ENCODE measurements at places on chromosomes 3 and 15.

GRCh38 chr15:62875626-62876021 lies 166.9 kb upstream of the TPM1 start:
- DNase-seq: no peak

DNA sequence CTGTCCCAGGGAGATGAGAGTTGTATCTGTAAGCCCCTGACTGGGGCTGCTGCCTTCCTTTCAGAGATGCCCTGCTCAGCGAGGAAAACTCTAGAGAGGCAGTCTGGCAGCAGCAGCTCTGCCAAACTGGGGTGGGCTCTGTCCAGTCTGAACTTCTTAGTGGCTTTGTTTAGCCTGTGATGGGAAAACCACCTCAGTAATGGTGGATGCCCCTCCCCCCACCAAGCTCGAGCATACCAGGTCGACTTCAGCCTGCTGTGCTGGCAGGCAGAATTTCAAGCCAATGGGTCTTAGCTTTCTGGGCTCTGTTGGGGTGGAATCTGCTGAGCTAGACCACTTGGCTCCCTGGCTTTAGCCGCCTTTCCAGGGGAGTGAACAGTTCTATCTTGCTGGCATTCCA lies 218.3 kb downstream of the TUSC7 start:
- DNase-seq: no peak

DNA sequence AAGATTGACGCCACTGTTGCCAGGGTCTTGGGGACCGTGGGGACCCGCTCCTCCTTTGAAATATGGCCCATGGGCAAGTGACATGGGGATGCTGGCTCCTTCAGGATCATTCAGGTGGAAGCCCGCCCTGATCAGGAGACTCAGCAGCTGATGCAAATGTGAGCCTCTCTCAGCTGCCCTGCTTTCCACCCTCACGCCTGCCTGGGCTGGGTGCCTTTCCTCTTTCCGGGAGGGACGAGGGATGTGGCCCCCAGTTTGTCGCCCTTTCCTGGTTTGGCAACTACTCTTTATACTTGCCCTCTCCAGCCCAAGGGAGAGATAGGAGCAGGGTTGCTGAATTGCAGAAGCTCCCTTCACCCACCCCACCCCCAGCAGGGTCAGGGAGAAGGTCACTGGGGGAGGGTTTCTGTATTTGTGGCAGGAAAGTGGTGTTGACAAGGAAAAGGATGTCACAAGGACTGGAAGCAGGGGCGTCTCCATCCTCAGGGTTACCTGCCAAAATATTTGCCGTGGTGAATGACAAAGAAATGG lies 21.8 kb downstream of the DNASE1L3 start:
- no peak for DNase-seq

- DNase-seq: no peak
These were observed at the start of gene CGNL1 for GRCh38 chr15:57375827-57376695. Gene CGNL1 (plus strand): TSS chr15:57376505. CDS start chr15:57438000, 61,495 bp downstream.

DNA sequence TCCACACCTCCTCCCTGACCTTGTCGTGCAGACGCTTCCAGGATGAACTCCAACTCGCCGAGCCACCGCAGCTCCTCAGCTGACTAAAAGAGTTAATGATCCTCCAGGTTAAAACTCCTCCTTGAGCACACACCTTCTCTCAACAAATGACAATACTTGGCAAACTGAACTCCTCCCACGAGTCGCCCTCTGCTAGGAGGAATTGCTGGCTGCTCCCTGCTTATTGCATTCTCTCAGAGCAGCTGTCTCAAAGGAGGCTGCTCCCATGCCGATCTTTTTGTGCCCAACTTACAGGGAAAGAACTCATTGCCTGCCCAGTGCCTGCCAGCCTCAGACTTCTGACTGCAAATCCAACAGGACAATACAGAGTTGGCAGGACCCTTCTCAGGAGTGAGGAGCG lies at the start of gene ATP13A4:
TSS of gene ATP13A4 (minus strand) at position 85 of the 400 bp plus-strand sequence. CDS start 96 bp downstream, outside the sequence.
- no peak for DNase-seq

DNA sequence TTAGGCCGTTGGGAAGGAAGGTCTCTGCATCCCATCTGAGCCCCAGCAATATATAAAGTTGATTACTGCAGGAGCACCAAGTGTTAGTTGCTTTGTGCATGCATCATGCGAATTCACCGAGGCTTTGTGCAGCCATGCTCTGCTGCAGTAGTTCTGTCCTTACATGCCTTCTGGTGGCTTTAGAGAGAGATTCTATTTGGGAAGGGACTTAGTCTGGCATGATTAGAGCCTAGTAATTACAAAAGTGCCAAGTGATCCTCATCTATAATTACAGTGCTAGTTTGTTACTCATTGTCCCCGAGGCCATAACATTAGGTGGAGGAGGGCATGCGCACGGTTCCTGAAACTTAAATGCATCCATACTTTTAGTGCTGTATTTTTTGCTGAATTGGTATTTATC lies 353.6 kb downstream of the CNTN4 start:
- DNase-seq: no peak

DNA sequence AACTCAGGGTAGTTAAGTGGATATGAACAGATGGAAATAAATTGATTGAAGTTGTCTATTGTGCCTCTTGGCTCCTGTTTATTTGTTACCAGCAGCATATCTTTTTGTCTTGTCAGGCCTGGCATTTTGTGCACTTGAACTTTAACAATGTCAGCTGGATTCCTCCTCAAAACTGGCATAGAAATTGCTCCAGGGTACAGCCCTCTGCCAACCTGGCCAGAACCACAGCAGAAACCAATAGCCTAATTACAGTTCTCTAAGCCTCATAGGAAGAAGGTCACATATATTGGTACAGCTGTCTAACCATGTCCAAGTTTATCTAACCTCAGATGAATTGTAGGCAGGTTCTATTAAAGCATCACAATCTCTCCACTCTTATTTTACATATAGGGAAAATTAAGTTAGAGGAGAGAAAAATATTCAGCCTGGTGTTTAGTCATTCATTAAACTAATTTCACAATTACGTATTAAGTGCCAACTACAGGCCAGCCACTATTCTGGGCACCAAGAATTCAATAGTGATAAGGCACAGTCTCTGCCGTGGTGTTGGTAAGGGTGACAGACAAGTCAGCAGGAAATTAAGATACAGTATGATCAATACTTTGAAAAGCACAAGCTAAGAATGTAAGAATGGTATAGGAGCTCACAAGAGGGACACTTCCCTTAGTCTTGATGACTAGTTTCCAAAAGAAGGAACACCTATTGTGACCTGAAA lies 452.9 kb upstream of the NECTIN3 start:
- DNase-seq: no peak

GRCh38 chr15:38897551-38897950 lies 332.9 kb upstream of the RASGRP1 start:
- DNase-seq: no peak

- peak; percentile 60 for DNase-seq
These were observed 59.8 kb downstream of the AGTR1 start for GRCh38 chr3:148757238-148758215.

- DNase-seq: no peak
These were observed 8.1 kb upstream of the VPS39 start for GRCh38 chr15:42215913-42216829.

GRCh38 chr3:194344012-194344411 lies 7.1 kb downstream of the CPN2 start:
- peak; percentile 29 for DNase-seq

DNA sequence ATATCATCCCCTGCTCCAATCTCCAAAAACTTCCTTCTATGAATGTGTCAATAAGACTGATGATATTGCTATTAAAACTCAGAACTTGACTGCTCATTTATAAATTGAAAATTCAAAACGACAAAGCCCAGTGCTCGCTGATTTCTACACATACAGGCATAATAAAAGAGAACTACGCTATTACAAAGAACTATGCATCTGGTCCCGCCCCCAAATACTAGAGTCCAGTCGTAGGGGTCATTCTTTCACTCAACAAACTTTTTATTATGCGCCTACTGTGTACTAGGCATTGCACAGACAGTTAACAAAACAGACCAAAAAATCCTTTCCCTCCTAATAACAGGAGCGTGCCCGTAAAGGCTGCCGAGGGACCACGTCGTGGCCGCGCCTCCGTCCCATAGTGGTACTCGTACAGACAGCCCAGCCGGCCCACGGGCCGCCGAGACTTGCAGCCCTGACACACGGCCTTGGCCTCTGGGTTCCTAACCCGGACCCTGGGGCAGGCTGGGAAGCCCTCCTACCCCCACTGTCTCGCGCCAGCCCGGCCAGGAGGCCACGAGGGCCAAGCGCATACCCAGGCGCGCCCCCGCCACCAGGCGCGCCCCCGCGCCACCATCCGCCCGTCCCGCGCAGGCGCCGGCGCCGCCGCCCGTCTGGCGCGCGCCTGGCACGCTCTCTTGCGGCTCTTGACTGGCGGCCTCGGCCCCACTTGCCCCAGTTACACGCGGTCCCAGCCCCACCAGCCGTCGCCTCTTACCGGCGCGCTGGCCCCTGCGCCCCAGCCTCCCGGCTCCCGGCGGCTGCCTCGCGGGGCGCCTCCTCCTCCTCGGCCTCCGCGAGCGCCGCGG lies 757 bp downstream of the AVEN start:
- peak; percentile 50 for DNase-seq

GRCh38 chr3:102259663-102260062 lies 175.2 kb upstream of the ZPLD1 start:
- no peak for DNase-seq

DNA sequence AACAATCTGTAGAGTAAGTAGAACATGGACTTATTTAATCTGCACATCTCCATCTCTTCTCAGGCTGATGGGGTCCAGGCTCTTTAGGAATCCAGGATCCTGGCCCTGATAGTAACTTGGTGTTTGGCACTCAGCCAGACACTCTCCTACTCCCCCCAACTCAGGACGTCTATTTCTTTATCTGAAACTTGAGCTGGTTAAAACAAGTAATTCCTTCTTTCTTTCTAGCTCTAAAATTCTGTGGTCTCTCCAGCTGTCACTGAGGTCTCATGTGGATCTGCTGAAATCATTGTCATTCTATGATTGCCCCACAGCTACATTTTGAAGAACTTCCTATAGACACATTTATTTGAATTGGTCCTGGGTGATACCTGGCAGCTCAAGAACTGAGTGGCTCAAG lies 59.0 kb downstream of the TP63 start:
- no peak for DNase-seq
